ENCODE measurements at places on chromosomes 1 and 21. TPM values are rescaled to one million over a fixed set of nuclear protein-coding genes. Genes with fewer than 3 reads are reported as not detected.

- no peak for DNase-seq
These were observed 9.6 kb upstream of the SPEN start for GRCh38 chr1:15837931-15838330.

DNA sequence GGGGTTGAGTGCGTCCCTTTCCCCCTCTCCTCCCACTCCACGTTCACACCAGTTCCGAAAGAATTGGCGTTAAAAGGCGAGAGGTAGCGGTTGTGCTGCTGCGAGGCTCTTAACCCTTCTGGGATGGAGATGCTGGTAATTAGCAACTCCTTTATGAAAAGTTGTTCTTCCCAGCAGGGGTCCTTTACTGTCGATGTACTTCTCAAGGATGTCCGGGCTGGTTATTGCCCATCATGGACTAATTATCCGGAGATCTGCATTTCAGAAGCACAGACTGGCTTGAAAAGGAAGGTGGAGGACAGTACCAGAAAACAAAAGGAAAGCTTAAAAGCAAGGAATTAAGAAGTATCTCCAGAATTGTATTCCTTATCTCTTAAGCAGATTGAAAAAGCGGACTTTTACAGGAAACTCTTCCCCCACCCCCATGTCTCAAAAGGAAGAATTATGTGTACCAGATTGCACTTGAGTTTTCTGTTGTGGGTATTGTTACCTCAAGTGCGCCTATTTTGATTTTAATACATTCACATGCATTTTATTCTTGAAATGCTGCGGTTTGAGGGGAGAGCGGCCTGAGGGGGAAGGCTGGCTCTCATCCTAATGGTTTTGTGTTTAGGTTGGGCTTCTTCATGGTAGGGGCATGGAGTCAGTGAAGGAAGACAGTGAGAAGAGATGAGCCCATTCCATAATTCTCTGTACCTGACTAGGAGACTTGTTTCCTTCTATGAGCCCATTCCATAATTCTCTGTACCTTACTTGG lies 1.5 kb downstream of the AK4 start:
- DNase-seq: no peak

DNA sequence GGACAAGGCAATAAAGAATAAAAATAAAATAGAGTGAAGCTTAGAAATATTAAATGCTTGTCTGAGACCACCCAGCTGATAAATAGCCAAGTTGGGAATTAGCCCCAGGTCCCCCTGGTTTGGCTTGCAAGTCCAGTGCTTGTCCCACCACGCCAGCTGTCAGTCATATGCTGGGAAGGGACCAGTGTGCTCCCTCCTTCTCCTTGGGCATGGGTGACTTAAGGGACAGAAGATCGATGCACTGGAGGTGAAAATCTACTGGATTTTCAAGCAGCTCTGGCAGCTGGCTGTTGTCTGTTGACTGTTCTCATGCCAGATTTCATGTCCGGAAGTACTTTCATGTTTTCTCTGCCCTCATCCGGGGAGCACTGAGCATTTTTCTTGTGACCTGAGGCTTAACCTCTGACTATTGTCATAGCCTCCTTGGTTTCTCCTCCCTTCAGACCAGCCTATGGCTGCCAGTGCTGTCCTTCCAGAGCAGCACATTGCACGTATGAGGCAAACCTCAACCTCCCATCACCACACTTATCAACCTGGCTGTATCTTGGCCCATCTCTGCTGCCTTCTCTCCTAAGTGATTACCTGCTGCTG lies 12.4 kb downstream of the LMOD1 start:
- no peak for DNase-seq

DNA sequence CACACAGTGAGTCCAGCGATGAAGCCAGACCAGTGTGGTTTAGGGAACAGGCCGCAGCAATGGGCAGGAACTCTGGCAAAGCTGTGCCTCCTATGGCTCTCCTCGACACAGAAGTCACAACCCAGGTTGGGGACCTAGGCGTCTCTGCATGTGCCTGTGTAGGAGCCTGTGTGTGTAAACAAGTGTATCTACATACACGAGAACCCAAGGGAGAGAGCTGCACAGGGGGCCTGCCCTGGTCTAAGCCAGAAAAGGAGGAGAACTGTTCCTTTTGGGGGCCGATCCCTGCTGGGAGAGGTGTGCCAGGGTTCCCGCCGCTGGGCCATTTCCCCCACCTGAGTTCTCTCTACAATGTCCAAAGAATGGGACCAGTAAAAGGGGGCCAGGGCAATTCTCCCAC lies 56.0 kb downstream of the CD247 start:
- DNase-seq: no peak

DNA sequence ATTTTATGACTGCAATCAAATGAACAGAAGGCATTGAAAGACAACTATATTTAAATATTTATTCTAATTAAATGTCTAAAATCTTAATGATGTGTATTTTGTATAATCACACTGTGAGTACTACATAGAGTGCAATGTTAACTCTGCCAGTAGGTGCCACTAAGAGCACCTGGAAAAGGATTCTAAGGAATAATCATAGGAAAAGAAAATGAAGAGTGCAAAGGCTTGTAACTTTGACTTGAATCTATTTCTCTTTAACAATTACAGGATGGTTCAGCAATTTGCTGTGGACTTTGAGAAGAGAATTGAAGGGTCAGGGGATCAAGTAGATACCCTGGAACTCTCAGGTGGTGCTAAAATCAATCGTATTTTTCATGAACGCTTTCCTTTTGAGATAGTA lies 200.4 kb downstream of the DNM3 start:
- DNase-seq: no peak

NBPF20 gene
- 7.1 TPM for total RNA-seq

GRCh38 chr1:225817611-225818061 lies 7.7 kb downstream of the EPHX1 start:
- no peak for DNase-seq

All from esophagus muscularis mucosa (tissue), 4 donors.